ENCODE measurements at places on chromosomes 13 and 19.

DNA sequence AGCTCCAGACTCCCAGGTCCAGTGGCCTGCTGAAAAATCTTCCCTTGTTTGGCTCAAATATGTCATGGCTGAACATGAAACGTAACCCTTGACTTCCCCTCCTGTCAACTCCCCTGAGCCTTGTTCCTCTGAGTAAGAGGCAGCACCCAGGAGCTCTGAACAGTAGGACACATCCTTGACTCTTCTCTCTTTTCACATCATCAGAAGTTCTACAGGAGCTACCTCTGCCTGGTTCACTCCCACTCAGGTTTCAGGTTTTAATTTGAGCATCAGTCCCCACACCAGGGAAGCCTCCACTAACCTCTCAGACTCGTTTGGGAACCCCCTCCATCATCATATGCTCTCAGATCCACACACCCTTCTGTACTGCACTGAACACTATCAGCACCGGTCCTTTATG, 30.3 kb downstream of the ZNF823 start:
- DNase-seq: no peak

GRCh38 chr13:53382008-53382407, 353.4 kb downstream of the OLFM4 start:
- no peak for DNase-seq

DNA sequence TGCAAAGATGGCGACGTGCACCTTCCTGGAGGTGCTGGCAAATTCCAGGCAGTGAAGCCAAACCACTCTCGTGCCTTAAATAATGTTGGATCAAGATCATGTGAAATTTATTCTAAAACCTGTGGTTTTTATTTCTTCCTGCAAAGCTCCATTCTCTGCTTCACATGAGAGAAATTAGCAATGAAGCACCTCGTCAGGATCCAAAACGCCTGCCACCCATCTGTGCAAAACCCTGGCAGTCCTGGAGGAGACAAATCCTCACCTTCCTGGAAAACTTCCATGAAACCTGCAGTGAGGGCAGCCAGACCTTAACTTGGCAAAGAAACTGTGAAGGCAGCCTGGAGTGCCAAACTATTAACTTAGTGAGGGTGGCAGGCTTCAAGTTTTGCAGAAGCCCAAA, 47.6 kb downstream of the CHST8 start:
- DNase-seq: no peak

GRCh38 chr19:51389143-51389542, 1.2 kb downstream of the C19orf84 start:
- DNase-seq: no peak

DNA sequence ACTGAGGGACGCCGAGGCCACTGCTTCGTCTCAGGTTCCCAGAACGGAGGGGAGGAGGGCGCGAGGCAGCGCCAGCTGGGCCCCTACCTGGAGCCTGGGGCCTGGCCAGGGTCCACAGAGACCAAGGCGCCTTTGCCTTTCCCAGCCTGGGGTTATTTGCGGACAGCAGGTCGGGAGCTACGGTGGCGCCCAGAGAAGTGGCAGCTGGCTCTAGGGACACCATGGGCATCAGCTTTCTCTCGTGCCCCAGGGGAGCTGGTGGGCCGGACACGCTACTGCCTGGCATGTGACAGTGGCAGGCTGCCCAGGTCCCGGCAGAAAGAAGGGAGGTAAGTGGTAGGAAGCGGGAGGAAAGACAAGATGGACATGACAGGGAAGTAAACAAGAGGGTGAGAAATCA, 19.0 kb downstream of the AKT2 start:
- no peak for DNase-seq

DNA sequence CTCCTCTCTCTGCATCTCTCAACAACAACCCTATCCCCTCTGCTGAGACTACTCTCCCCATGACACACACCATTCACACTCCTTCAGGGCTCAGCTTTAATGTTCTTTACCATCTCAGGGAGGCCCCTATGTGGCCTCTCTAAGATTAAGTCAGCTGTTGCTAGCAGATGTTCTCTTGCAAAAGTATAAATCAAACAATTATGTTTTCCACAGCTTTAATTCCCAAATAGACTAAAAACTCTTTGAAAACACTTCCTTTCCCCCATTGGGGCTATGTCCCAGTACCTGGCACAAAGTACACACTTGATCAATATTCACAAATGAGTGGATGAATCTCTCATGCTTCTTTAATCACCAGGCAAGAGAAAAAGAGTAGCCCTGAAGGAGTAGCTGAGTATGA, 5.1 kb downstream of the PEG3 start:
- DNase-seq: no peak

DNA sequence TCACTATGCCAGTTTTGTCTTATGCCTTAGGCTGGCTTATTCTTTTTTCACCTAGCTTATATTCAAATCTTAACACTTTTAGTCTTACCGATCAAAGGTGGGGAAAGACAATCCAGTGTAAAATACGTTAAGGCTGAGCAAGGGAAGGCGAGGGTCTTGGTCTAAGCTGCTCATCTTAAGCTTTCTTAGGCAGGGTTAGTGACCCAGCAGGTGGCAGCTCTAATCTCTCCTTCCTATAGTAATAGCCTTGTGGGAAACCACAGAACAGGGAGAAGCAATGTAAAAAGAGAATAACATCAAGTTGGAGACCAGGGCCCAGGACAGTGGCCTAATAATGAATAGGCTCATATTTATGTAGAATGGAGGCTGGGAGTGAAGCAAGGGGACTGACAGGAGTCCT, 45.9 kb downstream of the COG3 start:
- no peak for DNase-seq

- no peak for DNase-seq
These were observed 28.2 kb downstream of the GPC6 start for GRCh38 chr13:93254775-93255174.

GRCh38 chr19:36488846-36489117, 579 bp downstream of the ZNF566 start:
- no peak for DNase-seq

GRCh38 chr19:44604241-44604640, 9.1 kb upstream of the IGSF23 start:
- DNase-seq: no peak

GRCh38 chr19:50870417-50871089, 2.7 kb upstream of the KLK2 start:
- no peak for DNase-seq

GRCh38 chr13:36778083-36778671, 40.8 kb upstream of the RFXAP start:
- DNase-seq: no peak

GRCh38 chr19:32460476-32460875, 54.9 kb downstream of the DPY19L3 start:
- no peak for DNase-seq

- DNase-seq: no peak
These were observed 9.4 kb downstream of the CYTH2 start for GRCh38 chr19:48478339-48479256.

DNA sequence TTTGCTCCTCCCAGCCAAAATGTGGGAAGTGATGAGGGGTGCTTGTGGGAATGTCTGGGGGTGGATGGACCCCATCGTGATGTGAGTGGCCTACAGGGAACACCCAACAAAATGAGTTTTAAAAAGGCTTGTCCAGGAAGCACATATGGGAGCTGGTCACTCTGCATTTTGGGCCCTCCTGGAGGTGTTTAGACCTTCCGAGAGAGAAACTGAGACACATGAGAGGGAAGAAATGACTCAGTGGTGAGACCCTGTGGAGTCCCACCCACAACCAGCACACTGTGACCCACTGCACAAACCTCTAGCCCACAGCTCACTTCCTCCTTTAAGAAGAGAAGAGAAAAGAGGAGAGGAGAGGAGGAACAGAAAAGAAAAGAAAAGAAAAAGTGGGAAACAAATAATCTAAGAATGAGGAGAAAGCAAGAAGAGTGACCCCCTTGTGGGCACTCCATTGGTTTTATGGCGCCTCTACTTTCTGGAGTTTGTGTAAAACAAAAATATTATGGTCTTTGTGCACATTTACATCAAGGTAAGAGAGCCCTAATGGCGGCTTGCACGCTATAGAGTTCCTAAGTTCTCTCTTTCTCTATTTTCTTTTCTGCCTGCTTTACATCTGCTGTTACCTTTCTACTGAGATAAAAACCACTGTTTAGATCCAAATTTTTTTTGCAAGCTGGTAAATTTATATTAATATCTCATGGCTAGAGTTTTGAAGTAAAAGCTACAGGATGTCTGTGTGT, 13.3 kb upstream of the LILRB1 start:
- no peak for DNase-seq
